Kidney (tissue), 22 donors: ENCODE measurements at places on chromosomes 2 and 18. TPM values are rescaled to one million over a fixed set of nuclear protein-coding genes. Genes with fewer than 3 reads are reported as not detected.

DNA sequence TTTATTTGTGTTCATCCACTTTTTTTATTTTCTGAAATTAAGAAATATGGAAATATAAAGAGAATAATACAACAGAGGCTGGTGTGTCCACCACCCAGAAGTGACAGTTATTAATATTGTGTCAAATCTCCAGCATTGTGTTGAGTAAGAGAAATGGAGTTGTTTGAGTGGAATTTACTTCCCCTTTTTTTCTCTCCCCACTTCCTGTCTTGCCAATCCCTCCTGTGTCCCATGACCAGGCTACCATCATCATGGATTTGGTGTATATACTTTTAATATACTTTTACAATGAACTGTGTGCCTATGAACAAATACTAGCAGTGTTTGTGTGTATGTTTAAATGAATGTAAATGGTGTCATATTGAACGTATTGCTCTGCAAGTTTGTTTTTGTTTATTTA lies 276.9 kb upstream of the SKOR2 start:
- H3K36me3 ChIP-seq, result no peaks in the 10 kb centered on the region
- DNase-seq, result no peak
- no peaks in the 10 kb centered on the region for H3K4me1 ChIP-seq

Gene KIF3C
- total RNA-seq, result 4.8 TPM

DNA sequence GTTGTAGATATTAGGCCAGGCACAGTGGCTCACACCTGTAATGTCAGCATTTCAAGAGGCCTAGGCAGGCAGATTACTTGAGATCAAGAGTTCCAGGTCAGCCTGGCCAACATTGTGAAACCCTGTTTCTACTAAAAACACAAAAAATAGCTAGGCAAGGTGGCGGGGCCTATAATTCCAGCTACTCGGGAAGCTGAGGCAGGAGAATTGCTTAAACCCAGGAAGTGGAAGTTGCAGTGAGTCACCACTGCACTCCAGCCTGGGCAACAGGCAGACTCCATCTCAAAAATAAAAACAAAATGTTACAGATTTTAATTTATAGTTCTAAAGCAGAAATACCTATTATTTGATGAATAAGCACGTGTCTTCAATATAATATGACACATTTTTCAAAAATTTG lies 65.6 kb upstream of the UBXN4 start:
- no peak overlapping the region for H3K4me3 ChIP-seq
- H3K4me1 ChIP-seq, result no peaks in the 10 kb centered on the region
- DNase-seq, result no peak
- no peaks in the 10 kb centered on the region for H3K27me3 ChIP-seq
- peaks cover 2% of the 10 kb centered on the region for H3K36me3 ChIP-seq
- H3K27ac ChIP-seq, result no peak overlapping the region

- no peaks in the 10 kb centered on the region for H3K36me3 ChIP-seq
- H3K27ac ChIP-seq, result no peak overlapping the region
- DNase-seq, result no peak
- no peak overlapping the region for H3K4me3 ChIP-seq
- no peaks in the 10 kb centered on the region for H3K4me1 ChIP-seq
- no peaks in the 10 kb centered on the region for H3K27me3 ChIP-seq
Observed at GRCh38 chr2:158740621-158741020, 54.5 kb upstream of the DAPL1 start.

DNA sequence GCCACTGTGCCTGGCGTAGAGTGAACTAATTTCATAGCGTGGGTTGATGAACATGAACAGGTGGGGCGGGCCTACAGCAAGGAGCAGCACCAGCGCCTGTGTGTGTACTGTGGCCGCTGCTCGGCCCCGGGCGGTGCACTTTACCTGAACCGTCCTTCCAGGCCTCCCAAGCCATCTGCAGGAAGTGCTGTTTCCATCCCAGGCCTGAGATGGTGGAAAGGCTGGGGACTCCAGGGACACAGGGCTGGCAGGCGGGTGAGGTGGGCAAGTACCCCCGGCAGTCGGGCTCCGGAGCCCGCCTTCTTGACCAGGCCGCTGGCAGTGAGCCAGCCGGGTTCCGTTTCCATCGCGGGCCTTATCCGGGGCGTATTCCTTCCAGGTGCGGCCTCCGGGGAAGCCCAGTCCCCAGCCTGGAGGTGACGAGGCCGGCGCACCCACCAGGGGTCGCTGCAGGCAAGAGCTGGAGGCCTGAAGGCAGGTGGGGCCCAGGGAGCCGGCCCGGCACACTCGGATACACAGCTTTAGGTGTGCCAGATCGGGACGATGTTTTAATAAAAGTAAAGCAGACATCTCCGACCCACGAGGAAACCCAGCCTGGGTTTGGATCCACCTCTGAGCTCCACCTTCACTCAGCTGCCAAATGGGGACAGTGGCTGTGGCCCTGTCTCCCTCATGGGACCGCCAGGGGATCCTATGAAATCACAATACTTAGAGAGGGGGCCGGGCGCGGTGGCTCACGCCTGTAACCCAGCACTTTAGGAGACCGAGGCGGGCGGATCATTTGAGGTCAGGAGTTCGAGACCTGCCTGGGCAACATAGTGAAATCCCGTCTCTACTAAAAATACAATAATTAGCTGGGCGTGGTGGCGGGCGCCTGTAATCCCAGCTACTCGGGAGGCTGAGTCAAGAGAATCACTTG lies 22.7 kb upstream of the PDIA6 start:
- no peak overlapping the region for H3K4me3 ChIP-seq
- H3K27ac ChIP-seq, result no peak overlapping the region
- H3K36me3 ChIP-seq, result no peaks in the 10 kb centered on the region
- DNase-seq, result peak; percentile 73

DNA sequence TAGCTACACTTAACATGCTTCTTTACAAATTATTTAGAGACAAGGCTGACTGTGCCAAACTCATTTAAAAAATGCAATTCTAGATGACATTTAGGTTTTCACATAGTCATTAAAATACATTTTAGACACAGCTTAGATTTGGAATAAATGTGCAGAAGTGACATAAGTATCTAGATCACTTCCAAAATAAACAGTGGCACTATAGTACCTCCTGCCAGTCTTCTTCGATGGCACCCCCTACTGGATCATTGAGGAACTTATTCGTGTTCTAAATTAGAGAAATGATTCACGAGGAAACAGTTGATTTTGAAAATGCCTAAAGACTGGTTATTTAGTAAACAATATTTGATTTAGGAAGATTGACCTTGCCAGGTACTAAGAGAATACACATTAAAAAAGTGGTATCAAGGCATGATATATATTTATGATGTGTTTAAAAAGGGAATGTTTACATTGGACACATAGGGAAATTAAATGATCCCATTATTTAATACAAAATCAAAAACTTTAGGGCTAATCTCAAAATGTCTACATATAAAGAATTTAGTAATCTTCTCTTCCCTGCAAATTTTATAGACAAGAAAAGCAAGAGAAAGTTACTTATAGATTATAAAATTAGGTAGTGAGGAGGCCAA lies 323.9 kb downstream of the XIRP2 start:
- DNase-seq, result no peak
- no peaks in the 10 kb centered on the region for H3K4me1 ChIP-seq
- no peak overlapping the region for H3K4me3 ChIP-seq
- H3K36me3 ChIP-seq, result no peaks in the 10 kb centered on the region

Gene SDC1
- 266 TPM for total RNA-seq

Gene SERPINB3
- not detected for total RNA-seq

Gene SIX2
- 0.28 TPM for total RNA-seq

GRCh38 chr2:111022633-111023032 lies 98.1 kb upstream of the BCL2L11 start:
- DNase-seq, result no peak
- no peak overlapping the region for H3K4me3 ChIP-seq
- no peaks in the 10 kb centered on the region for H3K4me1 ChIP-seq

- DNase-seq, result peak; percentile 94
- no peaks in the 10 kb centered on the region for H3K36me3 ChIP-seq
- no peaks in the 10 kb centered on the region for H3K27me3 ChIP-seq
- no peak overlapping the region for H3K4me3 ChIP-seq
Observed at GRCh38 chr2:207133820-207134519, 31.8 kb downstream of the KLF7 start.

Gene FAP
- 3.3 TPM for total RNA-seq

- H3K36me3 ChIP-seq, result no peaks in the 10 kb centered on the region
- no peak overlapping the region for H3K4me3 ChIP-seq
- H3K27ac ChIP-seq, result peak overlapping the region; percentile 91
- H3K4me1 ChIP-seq, result peaks cover 3% of the 10 kb centered on the region
- DNase-seq, result peak; percentile 75
Observed at GRCh38 chr2:85791704-85792565, 38.1 kb downstream of the ATOH8 start.

Gene TYMS
- total RNA-seq, result 6.0 TPM

Gene KCNE4
- total RNA-seq, result 4.2 TPM

- no peak for DNase-seq
- no peak overlapping the region for H3K27ac ChIP-seq
- no peaks in the 10 kb centered on the region for H3K4me1 ChIP-seq
- no peak overlapping the region for H3K4me3 ChIP-seq
Observed at GRCh38 chr2:122755281-122755780, 999.9 kb downstream of the TSN start.

Gene PLCL1
- 14.7 TPM for total RNA-seq

Gene FSHR
- total RNA-seq, result 0.54 TPM

Gene ALK
- 0.13 TPM for total RNA-seq

Gene STPG4
- not detected for total RNA-seq

- no peaks in the 10 kb centered on the region for H3K27me3 ChIP-seq
- no peak overlapping the region for H3K4me3 ChIP-seq
- H3K27ac ChIP-seq, result no peak overlapping the region
- DNase-seq, result no peak
- H3K4me1 ChIP-seq, result no peaks in the 10 kb centered on the region
Observed at GRCh38 chr2:120715353-120715752, 20.3 kb upstream of the GLI2 start.

- H3K27me3 ChIP-seq, result no peaks in the 10 kb centered on the region
- H3K4me1 ChIP-seq, result no peaks in the 10 kb centered on the region
- H3K4me3 ChIP-seq, result no peak overlapping the region
- no peak overlapping the region for H3K27ac ChIP-seq
- DNase-seq, result no peak
- H3K36me3 ChIP-seq, result no peaks in the 10 kb centered on the region
Observed at GRCh38 chr18:1050012-1050657, 145.5 kb downstream of the ADCYAP1 start.

- H3K4me3 ChIP-seq, result no peak overlapping the region
- H3K36me3 ChIP-seq, result no peaks in the 10 kb centered on the region
Observed at GRCh38 chr2:202750763-202751427, 116.1 kb downstream of the FAM117B start.

DNA sequence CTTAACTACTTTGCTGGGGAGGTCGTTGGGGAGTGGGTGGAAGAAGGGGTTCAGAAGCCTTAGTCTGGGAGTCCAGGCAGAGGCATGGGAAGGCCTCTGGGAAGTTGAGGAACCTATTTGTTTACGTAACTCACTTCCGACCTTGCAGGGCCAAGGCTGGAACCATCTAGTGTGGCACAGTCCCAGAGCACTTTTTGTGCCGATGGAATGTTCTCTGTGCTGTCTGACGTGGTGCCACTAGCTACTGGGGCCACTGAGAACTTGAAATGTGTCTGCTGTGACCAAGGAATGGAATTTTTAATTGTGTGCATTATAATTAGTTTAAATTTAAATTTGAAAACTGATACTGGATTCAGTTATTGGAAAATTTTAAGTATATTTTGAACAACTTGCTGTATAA lies 139.7 kb downstream of the FAM161A start:
- no peak overlapping the region for H3K4me3 ChIP-seq
- no peaks in the 10 kb centered on the region for H3K4me1 ChIP-seq
- no peaks in the 10 kb centered on the region for H3K27me3 ChIP-seq
- H3K27ac ChIP-seq, result no peak overlapping the region
- no peaks in the 10 kb centered on the region for H3K36me3 ChIP-seq

DNA sequence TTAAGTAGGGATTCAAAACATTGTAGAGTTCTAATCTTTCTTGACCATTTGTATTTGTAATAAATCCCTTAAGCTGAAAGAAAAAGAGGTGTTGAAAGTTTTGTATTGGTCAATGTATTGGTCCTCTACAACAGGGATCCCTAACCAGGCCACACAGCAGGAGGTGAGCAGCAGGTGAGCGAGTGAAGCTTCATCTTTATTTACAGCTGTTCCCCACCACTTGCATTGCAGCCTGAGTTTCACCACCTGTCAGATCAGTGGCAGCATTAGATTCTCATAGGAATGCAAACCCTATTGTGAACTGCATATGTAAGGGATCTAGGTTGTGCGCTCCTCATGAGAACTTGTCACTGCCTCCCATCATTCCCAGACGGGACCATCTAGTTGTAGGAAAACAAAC lies 715.7 kb upstream of the NXPH2 start:
- no peak overlapping the region for H3K4me3 ChIP-seq
- no peaks in the 10 kb centered on the region for H3K27me3 ChIP-seq
- no peak overlapping the region for H3K27ac ChIP-seq
- no peaks in the 10 kb centered on the region for H3K4me1 ChIP-seq
- no peaks in the 10 kb centered on the region for H3K36me3 ChIP-seq
- no peak for DNase-seq

DNA sequence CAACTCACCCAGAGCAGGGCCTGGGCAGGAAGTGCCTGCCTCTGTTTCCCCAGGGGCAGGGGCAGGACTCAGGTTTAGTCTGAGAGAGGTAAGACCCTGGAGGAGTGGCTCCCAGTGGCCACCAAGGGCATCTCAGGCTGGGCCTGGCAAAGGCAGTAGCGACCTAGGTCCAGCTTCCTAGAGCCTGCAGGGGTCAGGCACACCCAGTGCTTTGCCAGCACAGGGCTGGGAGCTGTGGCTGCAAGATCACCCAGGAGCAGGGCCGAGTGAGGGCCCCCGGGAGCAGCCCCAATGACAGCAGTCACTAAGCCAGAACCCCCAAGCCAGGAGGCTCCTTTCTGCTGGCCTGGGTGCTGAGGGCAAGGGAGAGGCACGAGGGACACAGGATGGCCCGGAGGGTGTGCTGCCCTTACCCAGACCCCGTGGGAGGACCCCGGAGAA lies 8.8 kb upstream of the DUSP2 start:
- no peak overlapping the region for H3K27ac ChIP-seq
- DNase-seq, result no peak
- no peak overlapping the region for H3K4me3 ChIP-seq
- no peaks in the 10 kb centered on the region for H3K36me3 ChIP-seq

GRCh38 chr18:11785444-11786055 lies 65.7 kb upstream of the CHMP1B start:
- no peak for DNase-seq
- no peaks in the 10 kb centered on the region for H3K36me3 ChIP-seq

Gene REG1B
- total RNA-seq, result 11.0 TPM

- H3K27me3 ChIP-seq, result no peaks in the 10 kb centered on the region
- DNase-seq, result no peak
- no peaks in the 10 kb centered on the region for H3K36me3 ChIP-seq
- H3K4me3 ChIP-seq, result no peak overlapping the region
Observed at GRCh38 chr18:65936678-65937077, 185.9 kb downstream of the CDH7 start.
